Left ventricle myocardium inferior (tissue), 1 donor: ENCODE measurements at places on chromosomes 3 and 15.
A peak's percentile ranks its signal among the peaks of the same experiment; 100 is the strongest.

DNA sequence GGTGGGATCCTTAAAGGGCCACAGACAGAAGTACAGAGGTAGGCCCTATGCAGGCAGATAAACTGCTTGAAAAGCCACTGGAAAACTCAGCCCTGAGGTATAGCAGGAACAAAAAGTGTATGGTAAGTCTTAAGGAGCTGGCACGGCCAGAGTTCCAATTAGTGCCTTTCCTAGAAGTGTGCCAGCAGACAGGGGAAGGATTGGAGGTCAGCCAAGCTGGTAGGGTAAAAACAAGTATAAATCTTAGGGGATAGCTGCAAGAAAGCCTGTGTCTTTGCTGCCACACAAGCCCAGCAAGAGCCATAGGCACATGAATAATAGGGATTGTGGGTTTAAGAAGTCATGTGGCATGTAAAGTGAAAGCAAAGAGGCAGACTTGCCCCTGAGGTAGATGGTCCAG is 582.5 kb downstream of the PLOD2 start:
- DNase-seq = no peak

GRCh38 chr15:41851167-41851523 is 12.5 kb downstream of the PLA2G4B start:
- DNase-seq = no peak

GRCh38 chr15:57283774-57284503 is 92.4 kb upstream of the CGNL1 start:
- no peak for DNase-seq

- DNase-seq = no peak
Observed at GRCh38 chr3:11386465-11387113, 114.4 kb downstream of the ATG7 start.

DNA sequence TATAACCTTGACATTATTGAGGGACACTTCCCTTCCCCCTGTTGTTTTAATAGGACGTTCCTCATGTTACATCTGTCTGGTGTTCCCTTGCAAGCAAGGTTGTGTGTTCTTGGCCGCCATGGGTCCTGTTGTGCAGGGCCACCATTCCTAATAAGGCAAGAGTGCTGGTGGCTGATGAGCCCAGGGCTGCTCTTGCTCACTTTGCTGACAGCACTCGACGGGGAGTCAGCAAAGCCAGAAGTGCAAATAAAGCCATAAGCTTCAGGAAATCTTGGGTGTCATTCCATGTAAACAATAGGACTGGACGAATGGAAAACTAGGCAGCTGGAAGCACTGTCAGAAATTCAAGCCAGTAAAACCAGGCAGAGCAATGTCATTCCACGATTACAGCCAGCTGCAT is 75.8 kb downstream of the SQOR start:
- DNase-seq = no peak

GRCh38 chr3:161156936-161157335 is 51.8 kb upstream of the B3GALNT1 start:
- DNase-seq = no peak

- DNase-seq = no peak
Observed at GRCh38 chr15:44542596-44542995, 5.6 kb downstream of the EIF3J start.

GRCh38 chr3:131804565-131805133 is 230.2 kb downstream of the CPNE4 start:
- peak; percentile 62 for DNase-seq

DNA sequence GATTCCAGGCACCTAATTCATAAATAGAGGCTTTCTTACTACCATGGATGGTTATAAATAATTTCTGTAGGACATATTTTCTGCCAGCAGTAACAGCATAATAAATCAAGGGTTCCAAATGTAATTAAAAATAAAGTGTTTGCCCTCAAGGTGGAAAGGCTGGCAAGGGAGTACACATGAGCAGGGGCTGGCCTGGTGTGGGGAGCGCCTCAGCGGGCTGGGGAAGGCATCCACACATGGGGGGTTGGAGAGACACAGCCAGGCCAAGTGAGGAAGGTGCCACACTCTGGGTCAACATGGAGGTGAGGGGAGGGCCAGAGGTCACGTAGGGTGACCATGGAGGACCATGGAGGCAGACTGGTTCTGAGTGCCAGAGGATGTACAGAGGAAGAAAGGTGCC is 65.8 kb upstream of the OCA2 start:
- DNase-seq = no peak

DNA sequence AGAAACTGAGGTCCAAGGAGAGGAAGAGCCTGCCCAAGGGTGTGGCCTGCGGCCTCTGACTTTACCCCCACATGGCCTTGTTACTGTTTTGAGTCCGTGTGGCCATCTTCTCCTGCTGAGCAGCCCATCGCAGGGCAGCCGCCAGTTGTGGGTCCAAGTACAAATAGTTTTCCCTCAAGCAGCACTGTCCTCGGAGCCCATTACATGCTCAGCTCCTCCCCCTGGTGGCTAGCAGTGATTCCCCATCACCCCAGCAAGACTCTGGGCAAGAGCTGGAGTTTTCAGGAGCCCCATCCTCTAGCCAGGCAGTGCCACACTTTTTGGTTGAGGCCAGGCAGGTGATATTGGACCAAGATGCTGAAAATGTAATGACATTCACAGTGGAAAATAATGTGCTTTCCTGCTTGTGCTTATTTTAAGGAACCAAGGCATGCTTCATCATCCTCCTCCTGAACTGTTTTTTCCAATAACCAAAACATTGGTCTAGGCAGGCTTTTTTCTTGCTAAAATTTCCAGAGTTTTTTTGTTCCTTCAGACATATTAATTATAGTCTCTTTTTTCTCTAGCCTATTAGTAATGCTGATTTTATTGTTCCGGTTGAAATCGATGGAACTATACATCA is 23.2 kb upstream of the VILL start:
- DNase-seq = peak; percentile 63

GRCh38 chr3:87218560-87218959 is 8.5 kb upstream of the CHMP2B start:
- no peak for DNase-seq

DNA sequence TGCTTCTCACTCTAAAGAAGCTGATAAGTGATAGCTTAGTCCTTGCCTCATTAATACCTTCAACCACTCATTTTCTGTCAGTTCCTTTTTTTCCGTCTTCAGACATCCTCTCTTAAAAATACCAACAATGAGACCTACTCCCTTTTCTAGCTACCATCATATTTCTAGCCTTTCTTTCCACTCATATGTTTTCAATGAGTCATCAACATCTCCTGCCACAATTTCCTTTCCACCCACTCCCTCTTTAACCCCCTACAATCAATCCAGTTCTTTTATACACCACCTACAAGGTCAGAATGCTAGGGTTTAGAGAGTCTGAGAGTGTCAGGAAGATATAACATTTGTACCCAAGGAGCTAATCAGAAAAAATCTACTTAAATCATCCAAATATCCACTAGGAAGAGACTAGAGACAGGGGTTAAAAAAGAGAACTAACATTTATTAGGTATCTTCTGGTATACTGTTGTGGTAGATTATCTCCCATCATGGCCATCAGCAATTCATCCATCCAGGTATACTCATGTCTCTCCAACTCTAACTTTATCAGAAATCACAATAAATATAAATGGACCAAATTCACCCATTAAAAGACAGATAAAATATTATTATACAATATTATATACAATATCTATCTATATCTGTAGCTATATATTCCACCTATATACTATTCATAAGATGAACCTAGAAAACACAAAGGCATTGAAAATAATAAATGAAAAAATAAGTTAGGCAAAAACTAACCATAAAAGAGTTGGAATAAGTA is 42.5 kb downstream of the MYLK start:
- DNase-seq = no peak

DNA sequence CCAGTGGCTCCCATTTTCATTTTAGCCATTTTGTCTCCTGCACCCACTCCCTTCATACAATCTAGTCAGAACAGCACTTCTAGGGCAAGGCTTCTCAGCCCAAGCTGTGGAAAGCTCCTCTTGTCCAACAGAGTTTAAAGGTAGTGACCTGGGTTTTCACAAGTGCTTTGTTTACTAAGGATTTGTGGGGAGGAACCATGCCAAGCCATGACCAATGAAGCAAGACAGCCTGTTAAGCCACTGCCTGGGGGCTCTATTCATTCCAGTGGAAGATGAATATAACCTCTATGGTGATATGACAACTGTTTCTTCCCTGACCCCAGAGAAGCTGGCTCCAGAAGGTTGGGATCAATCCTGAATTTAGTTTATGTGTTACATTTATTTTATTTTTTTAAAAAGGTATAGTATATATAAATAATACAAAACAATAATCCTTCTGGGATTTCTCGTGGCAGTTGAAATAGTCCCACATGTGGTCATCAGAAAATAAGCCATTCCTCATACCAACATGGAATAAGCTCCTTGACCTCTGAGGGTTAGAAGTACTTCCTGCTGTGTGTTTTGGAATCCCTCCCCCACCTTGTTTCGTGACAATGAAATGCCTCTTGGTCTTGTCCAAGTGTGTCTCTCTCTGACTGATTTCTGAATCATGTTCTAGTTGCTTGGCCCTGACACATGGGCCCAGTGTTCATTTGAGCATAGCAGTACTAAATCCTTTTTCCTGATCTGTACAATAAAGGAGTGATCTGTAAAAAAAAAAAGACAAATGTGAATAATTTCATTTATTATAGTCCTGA is 13.3 kb upstream of the THUMPD3 start:
- no peak for DNase-seq

DNA sequence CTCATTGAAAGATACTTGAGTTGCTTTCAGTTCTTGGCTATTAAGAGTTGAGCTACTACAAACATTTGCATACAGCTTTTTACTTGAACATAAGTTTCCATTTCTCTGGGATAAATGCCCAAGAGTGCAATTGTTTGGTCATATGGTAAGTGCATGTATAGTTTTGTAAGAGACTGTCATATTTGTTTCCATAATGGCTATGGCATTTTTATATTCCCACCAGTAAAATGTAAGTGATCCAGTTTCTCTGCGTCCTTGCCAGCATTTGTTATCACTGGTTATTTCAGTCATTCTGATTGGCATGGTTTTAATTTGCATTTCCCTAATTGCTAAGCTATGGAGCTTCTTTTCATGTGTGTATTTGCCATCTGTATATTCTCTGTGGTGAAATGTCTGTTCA is 22.5 kb downstream of the C3orf80 start:
- DNase-seq = no peak

GRCh38 chr3:30458376-30459171 is 147.8 kb upstream of the TGFBR2 start:
- peak; percentile 19 for DNase-seq

DNA sequence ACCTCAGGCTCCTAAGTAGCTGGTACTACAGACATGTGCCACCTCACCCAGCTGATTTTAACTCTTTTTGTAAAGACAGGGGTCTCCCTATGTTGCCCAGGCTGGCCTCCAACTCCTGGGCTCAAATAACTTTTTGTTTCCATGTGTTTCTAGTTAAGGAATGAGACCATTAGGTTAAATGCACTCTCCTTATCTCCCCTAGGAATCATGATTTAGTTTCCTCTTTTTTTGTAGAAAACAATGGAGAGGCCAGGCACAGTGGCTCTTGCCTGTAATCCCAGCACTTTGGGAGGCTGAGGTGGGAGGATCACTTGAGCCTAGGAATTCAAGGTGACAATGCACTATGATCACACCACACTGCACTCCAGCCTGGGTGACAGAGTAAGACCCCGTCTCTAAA is 198.8 kb upstream of the C2CD4B start:
- DNase-seq = no peak

- no peak for DNase-seq
Observed at GRCh38 chr3:27287052-27287451, 82.1 kb downstream of the NEK10 start.

DNA sequence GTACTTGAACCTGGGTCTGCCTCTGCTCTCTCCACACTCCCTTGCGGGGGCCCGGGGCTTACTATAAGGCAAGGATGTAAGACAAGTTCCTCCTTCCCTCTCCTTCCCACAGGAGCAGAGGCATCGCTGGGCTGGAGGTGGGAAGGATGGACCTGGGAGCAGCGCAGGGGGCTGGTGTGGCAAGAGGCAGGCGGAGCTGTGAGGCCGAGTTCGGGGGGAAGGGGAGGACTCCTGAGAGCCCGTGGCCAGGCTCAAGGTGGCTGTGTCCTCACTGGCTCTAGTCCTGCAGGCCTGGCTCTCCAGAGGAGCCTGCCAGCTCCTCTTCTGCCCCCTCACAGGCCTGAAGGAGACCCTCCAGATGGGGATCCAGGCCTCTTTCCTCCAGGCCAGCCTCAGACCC is 1.0 kb upstream of the NR2E3 start:
- no peak for DNase-seq

GRCh38 chr15:98730860-98731711 is 82.7 kb downstream of the IGF1R start:
- no peak for DNase-seq

- DNase-seq = no peak
Observed at GRCh38 chr15:55527150-55527549, 19.1 kb upstream of the DNAAF4 start.

- DNase-seq = no peak
Observed at GRCh38 chr3:37198996-37199395, 24.6 kb upstream of the LRRFIP2 start.

- DNase-seq = no peak
Observed at GRCh38 chr3:184461219-184461618, 81.4 kb downstream of the CHRD start.

DNA sequence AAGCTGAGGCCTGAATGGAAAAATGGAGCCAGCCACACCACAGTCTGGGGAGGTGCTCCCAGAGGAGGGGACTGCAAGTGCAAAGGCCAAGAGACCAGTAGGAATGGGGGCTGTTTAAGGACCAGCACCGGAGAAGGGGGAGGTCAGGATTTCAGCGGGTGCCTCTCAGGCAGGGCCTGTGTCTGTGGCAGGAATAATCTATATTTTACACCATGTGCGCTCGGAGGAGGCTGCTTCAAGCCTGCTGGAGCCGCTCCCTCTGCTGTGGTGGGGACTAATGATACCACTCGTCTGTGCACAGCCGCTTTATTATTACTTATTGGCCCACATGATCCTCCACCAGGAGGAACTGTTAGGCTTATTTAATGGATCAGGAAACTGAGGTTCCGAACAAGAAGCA is 45.3 kb downstream of the TPRA1 start:
- no peak for DNase-seq

DNA sequence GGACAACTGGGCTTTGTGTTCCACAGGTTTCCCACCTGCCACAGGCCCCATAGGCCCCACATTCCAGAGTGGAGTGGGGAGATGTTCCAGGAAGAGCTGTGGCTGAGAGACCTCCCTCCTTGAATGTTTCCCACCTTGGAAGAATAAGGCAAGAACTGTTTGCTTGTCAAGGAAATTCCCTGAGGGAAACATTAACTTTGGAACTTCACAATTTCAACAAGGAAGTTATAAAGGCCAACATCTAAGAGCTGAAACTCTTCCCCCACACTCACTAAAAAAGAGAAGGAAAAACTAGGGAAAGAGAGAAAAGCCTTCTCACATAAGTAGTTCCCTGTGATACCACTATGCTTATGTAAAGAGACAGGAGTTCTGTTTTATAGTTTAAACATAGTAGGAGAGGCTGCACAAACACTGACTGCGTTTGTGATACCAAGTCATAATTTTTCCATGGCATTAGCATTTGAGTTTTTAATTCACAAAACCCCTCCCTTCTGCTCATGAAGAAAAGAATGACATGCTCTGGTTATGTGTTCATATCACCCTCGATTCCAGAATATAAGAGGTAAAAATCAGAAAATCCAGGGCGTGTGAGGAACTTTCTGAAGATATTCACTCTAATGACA is 39.8 kb upstream of the SPRED1 start:
- DNase-seq = no peak
